ENCODE measurements at places on chromosomes 2 and 18.

DNA sequence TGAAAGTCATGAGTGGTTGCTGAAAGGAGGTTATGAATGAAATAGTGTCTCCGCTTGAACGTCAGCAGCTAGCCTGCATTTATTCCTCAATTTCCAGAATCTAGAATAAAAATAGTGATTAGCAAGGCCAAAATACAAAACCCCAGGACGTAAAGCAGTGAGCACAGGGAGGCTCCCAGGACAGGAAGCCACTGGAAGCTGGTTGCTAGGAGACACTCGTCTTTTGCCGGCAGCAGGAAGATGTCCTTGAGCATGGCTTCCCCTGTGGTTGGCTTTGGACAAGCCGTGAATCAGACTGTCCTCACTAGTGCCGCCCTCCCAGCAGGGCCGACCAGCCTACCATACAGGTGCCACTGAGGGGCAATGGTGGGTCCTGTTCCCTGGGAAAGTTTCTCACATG lies 374.4 kb downstream of the MTX2 start:
- no peak for DNase-seq

- DNase-seq, result no peak
These were observed 47.8 kb downstream of the INPP4A start for GRCh38 chr2:98492441-98492840.

DNA sequence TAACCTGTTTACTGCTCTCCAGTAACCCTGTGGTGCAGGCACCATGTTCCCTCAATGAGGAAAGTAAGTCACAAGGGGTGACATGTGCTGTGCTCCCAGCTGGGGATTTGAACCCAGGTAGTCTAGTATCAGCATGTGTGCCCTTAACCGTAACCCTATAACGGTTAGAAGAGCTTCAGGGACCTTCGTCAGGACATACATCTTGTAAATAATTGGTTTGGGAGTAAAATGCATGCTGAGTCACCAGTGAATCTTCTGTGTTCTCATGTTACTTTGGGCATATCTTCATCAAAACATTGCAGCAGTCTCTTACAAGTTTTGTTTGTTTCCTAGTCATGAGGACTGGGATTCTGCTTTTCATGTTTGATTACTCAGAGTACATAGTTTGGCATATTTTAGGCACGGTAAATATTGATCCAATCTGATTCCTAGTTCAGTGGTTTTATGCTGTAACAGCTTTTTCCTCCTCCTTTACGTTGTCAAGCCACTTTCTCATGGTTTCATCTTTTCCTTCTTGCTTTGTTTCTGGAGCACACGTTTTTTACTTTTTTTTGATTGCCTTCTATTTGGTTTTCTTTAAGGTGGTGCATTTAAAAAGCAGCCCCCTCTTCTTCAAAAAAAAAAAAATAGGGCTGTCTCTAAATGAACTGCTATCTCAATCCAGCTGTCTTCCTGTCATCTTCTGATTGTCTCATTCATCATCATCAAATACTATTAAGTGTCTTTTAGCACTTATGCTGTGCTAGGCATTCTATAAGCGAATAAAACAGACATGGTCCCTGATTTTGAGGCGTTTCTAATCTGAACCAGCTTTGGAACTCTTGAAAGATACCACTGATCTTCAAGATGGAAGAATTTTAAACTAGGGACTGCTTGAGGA lies 50.4 kb downstream of the CLIP4 start:
- DNase-seq, result no peak

GRCh38 chr2:240815761-240816583 lies 4.0 kb downstream of the KIF1A start:
- DNase-seq, result no peak

DNA sequence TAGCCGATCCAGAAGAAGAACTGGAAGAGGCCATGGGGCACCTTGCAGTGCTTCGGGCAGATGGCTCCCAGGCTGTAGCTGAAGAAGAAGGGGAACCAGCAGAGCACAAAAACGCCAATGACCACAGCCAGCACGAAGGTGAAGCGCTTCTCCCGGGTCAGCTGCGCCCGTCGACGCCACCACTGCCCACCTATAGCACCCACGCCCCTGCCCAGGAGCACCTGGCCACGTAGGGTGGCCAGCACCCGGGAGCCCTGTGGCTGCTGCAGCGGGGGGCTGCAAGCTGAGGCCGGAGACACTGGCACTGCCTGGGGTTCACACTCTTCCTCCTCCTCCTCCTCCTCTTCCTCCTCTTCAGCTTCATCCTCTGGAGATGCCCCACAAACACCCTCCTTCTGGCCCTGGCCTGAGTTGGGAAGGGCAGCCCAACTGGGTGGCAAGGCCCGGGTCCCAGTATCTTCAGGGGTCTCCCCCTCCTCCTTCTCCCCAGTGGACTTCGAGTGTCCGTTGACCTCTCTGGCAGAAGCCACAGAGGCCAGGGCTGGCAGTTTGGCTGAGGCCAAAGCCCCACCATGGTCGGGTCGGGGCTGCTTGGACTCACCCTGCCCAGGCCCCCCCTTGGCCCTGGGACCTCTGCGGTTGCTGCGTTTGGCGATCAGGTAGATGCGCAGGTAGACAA lies 1.3 kb downstream of the ADRA2B start:
- no peak for DNase-seq

DNA sequence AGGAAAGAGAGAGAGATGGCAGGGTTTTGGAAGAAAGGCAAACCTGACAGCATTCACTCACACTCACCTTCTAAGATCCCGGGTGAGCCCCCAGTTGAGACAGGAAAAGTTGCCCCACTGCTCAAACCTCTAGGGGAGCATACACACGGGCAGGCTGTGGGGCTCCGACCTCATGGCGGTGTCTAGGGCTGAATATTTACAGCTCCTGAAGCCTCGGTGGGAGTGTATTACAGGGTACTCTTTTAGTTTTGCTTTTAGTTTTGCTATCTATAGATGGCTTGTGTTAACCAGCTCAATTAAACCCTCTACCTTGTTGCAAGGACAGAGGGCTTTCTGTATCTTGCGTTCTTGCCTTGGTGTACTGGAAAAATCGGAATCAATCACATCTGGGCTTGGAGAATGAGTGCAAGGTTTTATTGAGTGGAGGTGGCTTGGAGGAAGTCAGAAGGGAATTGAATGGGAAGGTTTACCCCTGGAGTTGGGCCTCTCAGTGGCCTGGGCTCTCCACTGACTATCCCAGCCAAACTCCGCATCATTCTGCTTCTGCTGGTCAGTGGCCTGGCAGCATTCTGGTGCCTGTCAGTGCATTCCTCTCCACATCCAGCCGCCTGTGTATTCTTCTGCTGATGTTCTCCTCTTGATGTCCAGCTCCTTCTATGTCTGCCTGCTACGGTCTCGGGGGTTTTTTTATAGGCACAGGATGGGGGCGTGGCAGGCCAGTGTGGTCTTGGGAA lies 10.1 kb upstream of the IFIH1 start:
- DNase-seq, result no peak
